Ascending aorta (tissue), 2 donors: ENCODE measurements at places on chromosomes 1 and 21.

GRCh38 chr1:205961405-205961804 is 18.1 kb upstream of the SLC26A9 start:
- no peak for DNase-seq

DNA sequence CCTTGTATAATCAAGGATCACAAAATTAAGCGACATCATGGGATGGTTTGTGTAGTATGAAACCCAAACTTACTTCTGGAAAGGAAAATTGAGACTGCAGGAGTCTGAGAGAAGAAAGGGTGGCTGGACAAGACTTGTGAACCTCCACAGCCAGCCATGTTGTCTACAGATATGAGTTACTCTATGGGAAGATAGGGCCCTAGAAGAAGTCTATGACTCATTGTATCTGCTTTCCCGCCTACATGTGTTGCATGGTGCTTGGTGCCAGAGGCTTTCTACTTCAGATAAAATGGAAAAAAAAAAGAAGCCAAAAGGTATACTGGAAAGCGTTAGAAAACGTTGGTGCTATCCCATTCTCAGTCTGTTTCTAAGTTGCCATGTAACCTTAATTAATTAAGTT is 18.7 kb upstream of the OR6N2 start:
- no peak for DNase-seq

DNA sequence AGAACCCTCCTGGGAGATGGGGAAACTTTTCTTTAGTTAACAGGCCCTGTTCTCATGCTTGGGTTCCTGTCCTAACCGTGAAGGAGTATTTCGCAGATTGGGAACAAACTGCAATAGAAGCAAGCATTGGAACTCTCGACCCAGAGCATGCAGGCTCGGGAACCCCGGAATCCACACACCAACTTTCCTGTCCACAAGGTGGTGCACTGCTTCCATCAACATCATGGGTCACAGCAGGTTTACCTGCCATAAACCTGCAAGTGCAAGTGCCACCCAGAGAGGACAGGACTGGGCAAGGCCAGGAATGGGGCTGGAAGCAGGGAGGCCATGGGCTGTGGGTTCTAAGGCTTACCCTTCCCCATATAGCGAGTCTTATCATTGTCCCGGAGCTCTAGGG is 6.9 kb downstream of the ENO1 start:
- DNase-seq: no peak

GRCh38 chr1:163874070-163874469 is 552.3 kb downstream of the NUF2 start:
- DNase-seq: no peak

DNA sequence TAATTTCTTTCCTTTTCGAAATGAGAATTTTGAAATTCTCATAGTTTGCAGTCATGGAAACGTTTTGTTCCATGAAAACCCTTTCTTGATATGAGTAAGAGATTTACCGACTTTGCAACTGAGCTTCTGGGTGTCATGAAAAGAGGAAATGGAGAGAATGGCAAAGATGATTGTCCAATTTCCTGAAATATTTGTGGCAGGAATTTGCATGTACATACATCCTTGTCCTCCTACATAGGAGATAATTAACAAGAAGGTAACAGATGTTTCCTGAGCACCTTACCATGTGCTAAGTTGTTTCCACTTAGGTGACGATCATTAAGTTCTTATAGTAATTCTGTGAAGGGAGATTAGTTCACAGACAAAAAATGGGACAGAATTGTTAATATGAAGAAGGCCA is 170.7 kb downstream of the NEGR1 start:
- no peak for DNase-seq

GRCh38 chr1:58324558-58324957 is 222.0 kb downstream of the OMA1 start:
- DNase-seq: no peak

GRCh38 chr21:44854664-44855446 is 18.6 kb downstream of the PTTG1IP start:
- DNase-seq: no peak

GRCh38 chr1:151534662-151535278 is 5.3 kb upstream of the TUFT1 start:
- DNase-seq: peak; percentile 85

DNA sequence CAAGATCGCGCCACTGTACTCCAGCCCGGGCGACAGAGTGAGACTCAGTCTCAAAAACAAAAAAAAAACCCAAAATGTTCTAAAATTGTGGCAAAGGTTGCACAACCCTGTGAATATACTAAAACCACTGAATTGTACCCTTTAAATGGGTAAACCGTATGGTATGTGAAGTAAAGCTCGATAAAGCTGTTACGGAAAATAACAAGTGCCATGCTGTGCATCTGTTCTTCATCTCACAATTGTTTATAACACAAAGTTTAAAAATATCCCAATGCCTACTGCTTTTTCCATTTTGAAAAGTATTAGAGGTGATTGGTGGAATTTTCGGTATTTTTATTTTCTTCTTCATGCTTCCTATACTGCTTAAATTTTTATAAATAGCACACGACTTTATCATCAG is 111.5 kb downstream of the ENAH start:
- no peak for DNase-seq

DNA sequence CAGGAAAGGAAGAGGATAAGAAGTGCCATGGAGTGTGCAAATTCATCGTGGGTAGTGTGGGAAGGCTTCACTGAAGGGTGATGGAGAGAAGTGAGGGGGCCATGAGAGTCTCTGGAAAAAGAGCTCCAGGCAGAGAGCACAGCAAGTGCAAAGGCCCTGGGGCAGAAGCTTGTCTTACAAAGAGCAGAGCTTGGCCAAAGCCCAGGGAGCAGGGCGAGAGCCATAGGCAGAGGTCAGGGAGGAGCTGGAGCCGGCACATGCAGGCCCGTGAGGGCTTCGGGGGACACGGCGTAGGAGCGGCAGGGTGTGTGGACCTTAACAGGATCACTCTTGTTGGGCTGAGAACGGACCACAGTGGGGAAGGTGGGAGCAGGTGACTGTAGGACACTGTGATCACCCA is 83.7 kb upstream of the EDN2 start:
- peak; percentile 41 for DNase-seq

DNA sequence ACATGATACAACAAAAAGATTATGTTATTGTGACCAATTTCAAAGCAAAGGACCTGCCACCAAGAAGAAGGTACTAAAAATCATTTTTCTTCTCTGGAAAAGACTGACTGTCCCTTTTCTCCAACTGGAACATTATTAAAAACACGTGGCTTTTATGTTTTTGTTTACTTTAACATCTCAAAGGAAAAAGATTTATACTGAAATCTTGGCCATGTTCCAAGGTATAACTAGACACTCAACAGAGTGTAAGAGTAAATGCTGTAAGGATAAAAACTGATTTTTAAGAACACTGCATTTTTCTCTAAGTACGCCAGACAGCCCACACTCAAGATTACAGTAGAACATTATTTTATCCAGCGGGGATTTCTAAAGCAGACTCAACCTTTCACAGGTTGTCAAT is 62.1 kb downstream of the BRWD1 start:
- no peak for DNase-seq

- DNase-seq: no peak
These were observed 8.2 kb downstream of the MATN1 start for GRCh38 chr1:30715216-30715615.

DNA sequence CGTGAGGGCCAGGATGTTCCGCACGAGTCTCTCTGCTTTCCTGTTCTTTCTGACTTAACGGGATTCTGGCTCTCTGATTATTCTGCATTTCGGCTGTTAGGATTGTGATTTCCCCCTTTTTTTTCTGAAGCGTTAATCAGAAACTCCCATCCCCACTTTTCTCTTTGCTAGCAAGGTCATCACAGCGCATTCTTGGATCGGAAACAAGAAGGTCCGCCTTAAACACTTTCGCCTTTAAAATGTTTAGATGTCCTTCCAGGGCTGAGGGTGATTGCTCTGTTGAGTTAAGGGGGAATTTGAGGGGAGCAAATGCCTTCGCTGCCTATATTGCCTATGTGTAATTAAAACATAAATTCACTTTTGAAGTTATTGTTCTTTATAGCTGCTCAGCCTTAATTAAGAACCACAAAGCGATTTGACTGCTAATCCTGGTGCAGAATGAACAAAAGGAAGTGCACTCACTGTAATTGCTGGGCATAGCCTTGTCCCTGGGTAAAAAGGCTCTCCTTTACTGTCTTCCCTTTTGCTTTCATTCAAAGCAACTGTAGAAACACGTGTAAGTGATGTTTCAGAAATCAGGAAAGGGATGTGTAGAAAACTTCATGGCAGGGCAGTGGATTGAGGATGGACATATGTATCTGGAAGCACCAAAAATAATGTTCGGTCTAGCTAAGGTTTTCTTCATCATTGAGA is 1.2 kb downstream of the LAMC1 start:
- DNase-seq: no peak

GRCh38 chr1:226366290-226366689 is 41.6 kb downstream of the PARP1 start:
- DNase-seq: no peak

GRCh38 chr1:197783510-197783948 is 8.2 kb upstream of the DENND1B start:
- DNase-seq: no peak

GRCh38 chr1:182646739-182647138 is 37.6 kb downstream of the RGS8 start:
- no peak for DNase-seq

DNA sequence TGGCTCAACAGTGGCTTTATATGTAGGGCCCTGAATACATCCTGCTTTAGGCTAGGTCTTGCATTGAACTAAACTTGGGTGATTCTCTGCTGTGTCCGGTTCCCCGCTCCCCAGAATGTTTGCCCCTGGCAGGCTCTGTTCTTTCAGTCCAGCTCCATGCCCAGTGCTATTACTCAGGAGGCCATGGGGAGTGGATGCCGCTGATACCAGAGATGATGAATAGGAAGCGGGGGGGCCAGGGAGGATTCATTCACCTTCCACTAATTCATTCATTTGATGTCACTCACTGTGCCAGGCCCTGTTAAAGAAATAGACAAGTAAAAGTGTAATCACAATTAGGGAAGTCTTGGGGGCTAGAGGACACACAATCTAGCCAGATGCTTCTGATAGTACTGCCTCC is 83.8 kb downstream of the TMEM53 start:
- no peak for DNase-seq

DNA sequence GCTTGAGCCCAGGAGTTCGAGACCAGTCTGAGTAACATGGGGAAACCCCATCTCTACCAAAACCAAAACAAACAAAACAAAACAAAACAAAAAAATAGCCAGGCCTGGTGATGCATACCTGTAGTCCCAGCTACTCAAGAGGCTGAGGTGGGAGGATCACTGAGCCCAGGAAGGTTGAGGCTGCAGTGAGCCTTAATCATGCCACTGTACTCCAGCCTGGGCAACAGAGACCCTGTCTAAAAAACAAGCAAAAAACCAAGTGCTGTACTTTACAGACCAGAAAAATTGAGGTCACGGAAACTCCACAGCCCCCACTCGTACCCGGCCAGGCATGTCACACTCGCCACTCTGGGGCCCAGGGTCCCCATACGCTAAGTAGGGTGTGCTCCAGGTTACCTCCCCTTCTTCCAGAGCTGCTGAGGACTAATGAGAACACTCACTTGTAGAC is 22.9 kb downstream of the ATP2B4 start:
- no peak for DNase-seq

DNA sequence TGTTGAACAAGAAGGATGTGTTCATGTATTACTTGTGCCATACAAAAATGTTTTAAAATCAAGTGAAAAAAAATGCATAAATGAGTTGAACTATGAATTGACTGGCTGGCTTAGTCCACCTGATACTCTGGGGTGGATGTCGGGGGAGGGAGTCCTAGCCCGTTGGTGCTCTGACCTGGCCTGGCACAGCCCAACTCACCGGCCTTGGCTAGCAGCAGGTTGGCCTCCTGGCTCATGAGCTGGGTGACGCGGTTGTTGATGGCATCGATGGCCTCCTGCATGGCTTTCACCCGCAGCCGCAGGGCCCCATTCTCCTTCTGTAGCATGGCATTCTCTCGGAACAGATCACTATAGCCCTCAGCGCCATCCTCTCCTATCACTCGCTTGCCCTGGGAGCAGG is 21.6 kb downstream of the KIF21B start:
- DNase-seq: no peak

DNA sequence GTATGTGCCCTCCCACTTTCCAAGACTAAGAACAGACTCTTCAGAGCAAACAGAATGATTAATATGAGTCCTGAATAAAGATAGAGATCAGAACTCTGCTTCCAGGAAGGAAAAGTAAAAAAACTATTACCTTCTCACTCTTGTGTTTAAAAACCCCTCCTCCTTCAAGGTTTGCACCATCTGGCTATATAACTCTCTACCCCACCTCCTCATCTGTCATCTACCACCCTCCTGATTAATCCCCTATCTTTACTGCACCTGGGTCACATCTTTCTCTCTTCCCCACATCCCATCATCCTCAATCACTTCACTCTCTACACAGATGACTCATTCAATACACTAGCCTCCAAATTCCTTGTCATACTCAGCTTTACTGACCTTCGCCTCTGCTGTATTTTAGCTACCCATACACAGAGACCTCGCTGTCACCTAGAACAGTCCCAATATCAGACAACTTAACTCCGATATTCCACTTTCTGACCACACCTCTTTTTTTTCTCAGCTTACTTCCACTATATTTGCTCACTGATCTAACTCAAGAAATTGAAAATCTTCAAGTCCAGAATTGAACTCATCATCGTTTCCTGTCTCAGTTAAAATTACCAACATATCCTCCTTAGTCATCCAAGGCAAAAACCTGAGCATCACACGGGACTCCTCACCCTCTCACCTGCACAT is 3.7 kb downstream of the SCMH1 start:
- no peak for DNase-seq

DNA sequence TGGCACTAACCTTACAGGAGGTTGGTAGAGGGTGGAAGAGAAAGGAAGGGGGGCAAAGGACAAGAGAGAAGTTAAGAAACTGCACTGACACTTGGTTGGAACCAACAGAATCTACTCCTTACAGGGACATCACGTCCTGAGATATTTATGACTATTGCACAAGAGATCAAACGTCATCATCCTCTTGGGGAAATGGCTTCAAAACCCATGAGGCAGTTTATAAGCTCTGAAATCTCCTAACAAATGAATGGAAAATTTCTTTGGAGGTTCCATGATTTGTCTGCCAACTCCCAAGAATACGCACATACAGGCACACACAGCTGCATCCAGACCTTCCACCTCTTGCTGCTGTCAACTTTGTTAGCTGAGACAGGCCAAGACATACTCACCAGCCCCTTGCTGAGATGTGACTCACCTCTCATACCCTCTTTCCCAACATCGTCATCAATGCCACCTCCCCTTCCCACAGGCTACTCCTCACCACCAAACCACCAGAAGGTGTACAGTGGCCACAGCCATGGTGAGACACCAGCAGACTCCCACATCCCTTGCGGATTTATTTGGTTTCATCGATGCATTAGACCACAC is 135.5 kb downstream of the SETD4 start:
- no peak for DNase-seq

GRCh38 chr21:45472445-45473365 is 67.7 kb downstream of the COL18A1 start:
- no peak for DNase-seq

- no peak for DNase-seq
These were observed 22.1 kb downstream of the CLIC4 start for GRCh38 chr1:24767351-24767750.

DNA sequence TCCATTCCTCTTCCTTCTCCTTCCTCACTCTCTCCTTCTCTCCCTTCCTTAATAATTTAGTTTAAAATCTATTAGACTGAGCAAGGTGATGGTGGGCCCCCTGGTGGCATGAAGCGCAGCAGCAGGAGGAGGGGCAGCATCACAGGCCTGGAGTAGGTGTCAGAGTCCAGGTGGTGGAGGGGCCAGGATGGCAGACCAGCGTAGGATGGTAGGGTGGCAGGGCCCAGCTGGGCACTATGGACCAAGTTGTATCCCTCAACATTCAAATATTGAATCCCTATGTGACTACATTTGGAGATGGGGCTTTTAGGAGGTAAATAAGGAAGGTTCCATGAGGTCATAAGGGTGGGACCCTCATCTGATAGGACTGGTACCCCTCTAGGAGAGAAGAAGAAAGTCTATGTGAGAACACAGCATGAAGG is 61.0 kb downstream of the WDR4 start:
- no peak for DNase-seq
